ENCODE measurements at places on chromosomes 7 and 10. TPM values are rescaled to one million over a fixed set of nuclear protein-coding genes. Genes with fewer than 3 reads are reported as not detected.

- DNase-seq: no peak
These were observed 72.8 kb upstream of the MPP7 start for GRCh38 chr10:28375399-28376354.

The HOXA9 gene
- 95.9 TPM for polyA plus RNA-seq

DNA sequence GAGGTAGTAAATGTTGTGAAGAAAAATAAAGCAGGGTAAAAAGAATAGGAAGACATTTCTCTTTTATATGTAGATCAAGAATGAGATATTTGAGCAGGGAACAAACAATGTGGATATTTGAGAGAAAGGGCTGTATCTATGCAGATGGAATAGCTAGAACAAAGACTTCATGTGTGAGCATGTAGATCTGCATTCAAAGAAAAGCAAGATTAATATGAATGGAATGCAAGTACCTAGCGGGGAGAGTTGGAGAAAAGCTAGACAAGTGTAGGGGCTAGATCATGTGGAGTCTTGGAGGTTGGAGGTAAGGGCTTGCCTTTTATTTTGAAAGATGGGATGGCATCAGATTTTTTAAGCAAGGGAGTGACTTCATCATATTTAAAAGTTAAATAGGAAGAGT lies 27.1 kb downstream of the SHOC2 start:
- no peak for DNase-seq

GRCh38 chr7:25727876-25728275 lies 424.1 kb upstream of the NFE2L3 start:
- DNase-seq: no peak

- DNase-seq: no peak
These were observed 97.8 kb upstream of the EEPD1 start for GRCh38 chr7:36055207-36055606.

The HTR5A gene
- polyA plus RNA-seq: not detected

The PPP1R3C gene
- 40.9 TPM for polyA plus RNA-seq

DNA sequence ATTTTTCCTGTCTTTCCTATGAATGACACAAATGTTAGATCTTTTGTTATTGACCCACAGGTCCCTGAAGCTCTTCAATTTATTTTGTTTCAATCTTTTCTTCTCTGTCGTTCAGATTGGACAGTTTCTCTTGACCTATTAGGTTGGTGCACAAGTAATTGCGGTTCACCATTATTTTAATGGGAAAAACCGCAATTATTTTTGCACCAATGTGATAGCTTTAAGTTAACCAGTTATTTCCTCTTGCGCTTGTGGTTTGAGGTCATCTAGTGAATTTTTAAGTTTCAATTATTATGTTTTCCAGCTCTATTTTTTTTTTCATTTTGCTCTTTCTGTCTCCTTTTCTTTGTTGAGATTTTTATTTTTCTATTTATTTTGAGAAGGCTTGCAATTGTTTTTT lies 399.2 kb downstream of the INHBA start:
- DNase-seq: no peak

The ATRNL1 gene
- polyA plus RNA-seq: 26.8 TPM

GRCh38 chr10:43899224-43899959 lies 250.7 kb upstream of the ZNF32 start:
- no peak for DNase-seq

The CAMK2B gene
- polyA plus RNA-seq: 1.6 TPM

The C10orf67 gene
- 2.3 TPM for polyA plus RNA-seq

- DNase-seq: no peak
These were observed 10.0 kb upstream of the LRRC4 start for GRCh38 chr7:128041203-128041602.

- no peak for DNase-seq
These were observed 178.5 kb downstream of the MACC1 start for GRCh38 chr7:20038676-20039075.

GRCh38 chr10:129772468-129773358 lies 191.4 kb downstream of the EBF3 start:
- DNase-seq: no peak

The LIPJ gene
- 0.10 TPM for polyA plus RNA-seq

GRCh38 chr10:86642021-86642420 lies 12.3 kb upstream of the OPN4 start:
- no peak for DNase-seq

DNA sequence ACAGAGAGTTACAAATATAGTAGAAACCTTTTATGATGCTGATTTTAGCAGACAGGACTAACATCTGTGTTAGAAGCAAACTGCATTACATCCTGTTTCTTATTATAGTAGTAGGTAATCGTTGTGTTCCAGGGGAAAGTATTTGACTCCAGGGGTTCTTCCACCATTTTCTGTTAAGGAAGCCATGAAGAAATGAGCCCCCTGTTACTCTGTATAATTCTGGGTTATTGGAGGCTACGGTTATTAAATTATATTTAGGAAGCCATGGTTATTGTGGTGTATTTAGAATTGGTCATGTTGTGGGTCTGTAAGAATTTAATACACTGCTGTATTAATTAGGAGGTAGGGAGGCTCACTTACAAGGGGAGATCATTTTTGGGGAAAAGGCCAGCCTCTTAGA lies 175.8 kb upstream of the AGK start:
- DNase-seq: no peak

Data from right renal cortex interstitium (tissue), 3 donors.